CD4-positive, alpha-beta T cell treated with Interleukin-10 for 1 hour (primary cell): ENCODE measurements at places on chromosomes 4 and X.
A peak's percentile ranks its signal among the peaks of the same experiment; 100 is the strongest.

- no peak for DNase-seq
Observed at GRCh38 chr4:55938481-55938880, 10.3 kb upstream of the CEP135 start.

DNA sequence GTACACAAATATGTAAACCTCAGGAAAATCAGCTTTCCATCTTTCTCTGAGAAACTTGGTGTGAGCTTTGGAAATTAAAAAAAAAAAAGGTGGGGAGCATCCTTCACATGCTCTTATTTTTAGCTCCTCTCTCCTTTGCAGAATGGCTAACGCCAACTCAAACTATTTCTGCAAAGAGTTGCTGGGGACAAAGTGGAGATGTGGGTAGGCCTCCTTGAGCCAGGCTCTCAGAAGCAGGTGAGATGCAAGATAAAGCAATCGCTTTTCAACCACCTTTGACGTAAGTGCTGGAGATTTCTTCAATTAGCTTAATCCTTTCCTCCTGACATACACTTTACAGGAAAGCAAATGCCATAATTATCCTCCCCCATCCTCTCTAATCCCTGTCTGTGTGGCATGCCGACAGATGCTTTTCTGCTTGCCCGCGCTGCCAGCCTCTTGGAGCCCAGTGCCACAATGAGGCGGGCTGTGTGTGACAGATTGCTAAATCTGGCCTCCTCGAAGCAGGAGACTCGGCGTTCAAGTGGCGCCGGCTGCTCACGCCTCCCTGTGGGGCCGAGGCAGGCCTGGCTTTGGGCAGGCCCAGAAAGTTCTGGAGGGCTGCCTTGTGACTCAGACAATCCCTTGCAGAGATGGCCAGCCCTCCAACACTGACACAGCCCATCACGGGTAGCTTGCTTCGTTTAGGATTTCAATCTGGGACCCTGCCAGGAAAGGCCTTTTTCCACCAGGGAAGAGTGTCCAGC is 64.9 kb upstream of the SOD3 start:
- DNase-seq, result no peak

DNA sequence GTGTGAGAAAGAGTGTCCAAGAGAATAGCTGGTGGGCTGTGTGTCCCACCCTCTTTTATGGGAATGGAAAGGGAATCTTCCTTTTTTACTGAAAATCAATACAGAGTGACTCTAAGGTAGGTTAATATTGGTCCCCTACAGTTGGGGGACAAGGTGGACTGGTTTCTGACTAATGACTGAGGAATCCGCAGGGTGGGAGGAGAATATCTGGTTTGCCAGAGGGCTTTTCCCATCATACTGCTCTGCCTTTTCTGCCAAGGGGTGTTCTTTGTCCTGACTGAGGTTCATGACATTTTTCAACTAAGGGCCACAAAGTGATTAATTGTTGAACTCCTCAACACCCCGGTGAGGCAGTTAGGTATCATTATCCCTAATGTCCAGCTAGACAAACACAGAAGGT is 261.6 kb downstream of the SPATA18 start:
- DNase-seq, result no peak

DNA sequence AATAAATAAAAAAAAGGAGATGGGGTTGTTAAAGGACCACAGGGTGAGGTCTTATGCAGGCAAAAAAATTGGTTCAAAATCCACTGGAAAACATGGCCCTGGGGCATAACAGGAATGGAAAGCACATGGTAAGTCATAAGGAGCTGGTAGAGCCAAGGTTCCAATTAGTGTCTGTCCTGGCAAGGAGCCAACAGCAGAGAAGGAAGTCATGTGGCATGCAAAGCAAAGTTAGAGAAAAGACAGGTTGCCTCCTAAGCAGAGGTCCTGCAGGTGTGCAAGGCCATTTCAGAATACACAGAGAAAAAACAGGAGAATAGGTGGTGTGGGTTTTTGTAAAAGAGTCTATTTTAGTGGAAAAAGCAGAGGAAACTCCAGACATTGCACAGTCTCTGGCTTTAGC is 1881.7 kb downstream of the ARAP2 start:
- no peak for DNase-seq

- DNase-seq, result no peak
Observed at GRCh38 chr4:188130355-188130754, 8.9 kb upstream of the TRIML1 start.

DNA sequence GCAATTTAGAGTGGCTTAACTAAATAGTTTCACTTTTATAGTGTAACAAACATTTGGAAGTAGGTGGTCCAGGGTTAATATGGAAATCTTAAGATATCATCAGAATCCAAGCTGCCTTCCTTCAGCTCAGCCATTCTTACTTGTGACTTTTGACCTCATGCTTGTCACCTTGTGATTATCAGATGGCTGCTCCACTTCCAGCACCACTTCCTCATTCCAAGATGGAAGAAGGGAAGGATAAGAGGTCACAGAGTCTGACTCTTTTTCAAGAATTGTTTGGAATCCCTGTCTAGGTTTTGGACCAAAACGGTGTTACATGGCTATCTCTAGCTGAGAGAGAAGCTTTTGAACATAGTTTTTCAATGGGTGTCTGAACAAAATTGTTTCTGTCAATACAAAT is 39.9 kb downstream of the MTTP start:
- no peak for DNase-seq

DNA sequence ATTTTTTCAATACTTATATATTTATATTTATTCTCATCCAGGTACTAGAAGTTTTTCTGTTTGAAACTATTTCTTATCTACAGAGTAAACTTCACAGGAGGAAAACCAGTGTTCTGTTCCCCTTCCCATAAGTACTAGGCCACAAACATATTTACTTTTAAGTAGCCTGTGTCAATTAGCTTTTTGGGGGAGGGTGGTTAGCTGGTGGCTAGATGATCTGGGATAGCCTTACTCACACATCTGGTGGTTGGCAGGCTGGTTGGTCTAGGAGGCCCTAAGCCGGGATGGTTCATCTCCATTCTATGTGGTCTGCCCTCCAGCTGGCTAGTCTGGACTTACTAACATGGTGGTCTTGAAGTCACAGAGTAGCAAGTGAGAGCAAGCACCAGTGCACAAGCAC is 6.2 kb downstream of the JADE3 start:
- no peak for DNase-seq

DNA sequence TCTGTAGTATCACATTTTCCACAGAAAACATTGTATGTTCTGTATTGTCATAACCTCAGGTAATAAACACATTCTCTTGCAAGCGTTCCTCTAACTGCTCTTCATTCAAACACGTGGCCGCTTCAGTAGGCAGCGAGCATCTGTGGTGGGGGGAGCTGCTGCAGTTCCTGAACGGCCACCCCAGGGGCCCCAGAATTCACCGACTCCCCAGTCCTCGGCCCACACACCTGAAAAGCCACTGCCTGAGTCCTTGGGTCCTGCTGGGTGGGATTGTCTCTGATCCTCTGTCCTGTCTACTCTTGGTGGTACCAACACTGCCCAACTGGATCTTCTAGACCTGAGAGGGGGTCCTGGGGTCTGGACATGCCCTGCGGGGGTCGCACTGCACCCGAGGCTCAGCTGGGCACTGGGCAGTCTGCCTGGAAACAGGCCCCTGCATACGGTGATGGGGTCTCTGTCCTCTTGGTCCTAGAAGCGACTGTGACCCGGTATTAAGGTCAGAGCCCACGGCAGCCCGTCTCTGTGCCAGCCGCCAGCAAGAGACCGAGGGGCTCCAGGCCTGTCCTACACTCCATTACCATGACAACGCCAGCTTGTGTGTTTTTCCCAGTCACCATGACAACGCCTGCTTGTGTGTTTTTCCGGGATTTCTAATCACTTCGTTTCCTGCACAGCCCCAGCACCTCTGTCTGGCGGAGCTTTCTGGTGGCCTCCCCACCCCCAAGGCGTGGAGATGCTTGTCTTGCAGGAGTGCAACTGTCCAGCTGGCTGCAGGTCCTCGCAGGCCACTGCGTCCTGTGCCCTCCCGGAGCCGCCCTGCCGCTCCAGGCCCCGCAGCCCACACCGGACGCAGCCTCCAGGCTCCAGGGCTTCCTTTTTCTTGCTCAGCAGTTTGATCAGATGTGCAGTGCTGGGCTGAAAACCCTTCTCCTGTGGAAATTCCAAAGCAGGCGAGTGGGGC is 16.0 kb downstream of the CTBP1 start:
- DNase-seq, result no peak

GRCh38 chrX:8879750-8880149 is 78.6 kb upstream of the FAM9A start:
- DNase-seq, result peak; percentile 13

- DNase-seq, result no peak
Observed at GRCh38 chr4:109614466-109614865, 54.4 kb downstream of the MCUB start.
